ENCODE measurements at places on chromosomes 6 and 20. TPM values are rescaled to one million over a fixed set of nuclear protein-coding genes. Genes with fewer than 3 reads are reported as not detected.

Gene GPLD1
- 0.67 TPM for total RNA-seq

DNA sequence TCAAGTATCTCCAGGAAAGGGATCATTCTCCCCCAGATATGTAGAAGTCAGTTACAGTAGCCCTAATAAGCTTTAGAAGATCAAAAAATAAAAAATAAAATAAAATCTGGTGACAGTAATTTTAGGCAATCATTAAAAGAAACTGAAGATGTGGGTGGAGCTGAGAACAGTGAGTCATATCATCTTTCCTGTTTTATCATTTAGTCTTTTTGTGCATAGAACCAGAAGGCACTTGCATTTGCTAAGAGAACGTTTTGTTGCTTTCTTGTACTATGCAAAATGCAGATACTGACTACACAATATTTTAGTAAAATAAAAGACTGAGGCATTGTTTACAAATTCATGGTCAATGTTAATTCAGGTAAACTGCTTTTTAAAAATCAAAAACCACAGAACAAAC lies 497.4 kb upstream of the EPHA7 start:
- no peaks in the 10 kb centered on the region for H3K27me3 ChIP-seq
- no peak for DNase-seq
- H3K4me1 ChIP-seq, result no peaks in the 10 kb centered on the region
- H3K27ac ChIP-seq, result no peak overlapping the region
- no peaks in the 10 kb centered on the region for H3K36me3 ChIP-seq
- no peak overlapping the region for H3K4me3 ChIP-seq

DNA sequence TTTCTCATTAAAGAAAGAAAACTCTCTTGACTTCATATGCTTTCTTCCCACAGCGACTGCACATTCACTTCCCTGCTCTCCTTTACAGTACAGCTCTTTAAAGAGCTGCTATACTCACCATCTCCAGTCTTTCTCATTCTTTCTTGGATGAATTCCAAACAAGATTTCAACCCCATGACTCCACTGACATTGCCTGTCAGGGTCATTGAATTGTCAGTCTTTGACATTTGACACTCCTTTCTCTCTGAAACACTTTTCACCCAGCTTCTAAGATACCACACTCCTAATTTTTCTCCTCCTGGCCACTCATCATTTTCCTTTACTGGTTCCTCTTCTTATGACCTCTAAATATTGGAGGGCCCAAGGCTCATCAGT lies 811 bp upstream of the ARMH2 start:
- H3K36me3 ChIP-seq, result peaks cover 16% of the 10 kb centered on the region
- peak overlapping the region; percentile 37 for H3K27ac ChIP-seq

DNA sequence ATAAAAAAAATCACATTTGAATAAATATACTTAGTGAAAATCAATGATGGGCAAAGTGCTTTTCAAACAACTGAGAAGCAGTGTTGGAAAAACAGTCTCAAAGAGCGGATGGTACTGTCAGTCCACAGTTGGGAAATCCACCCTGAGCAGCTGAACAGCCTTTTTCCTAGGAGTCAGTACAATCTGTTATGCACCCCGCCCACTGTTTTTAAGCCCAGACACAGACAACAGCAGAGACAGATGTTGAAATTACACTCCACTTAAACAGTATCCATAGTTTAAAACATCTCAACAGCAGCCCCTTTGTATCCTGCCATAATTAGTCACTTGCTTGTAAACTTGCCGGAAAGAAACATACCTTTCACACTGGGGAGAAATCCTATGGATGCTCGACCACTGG lies 372 bp downstream of the KIAA0408 start:
- H3K27ac ChIP-seq, result no peak overlapping the region
- H3K4me1 ChIP-seq, result no peaks in the 10 kb centered on the region
- no peaks in the 10 kb centered on the region for H3K36me3 ChIP-seq

- no peak for DNase-seq
- H3K4me1 ChIP-seq, result no peaks in the 10 kb centered on the region
- no peak overlapping the region for H3K4me3 ChIP-seq
Measured at GRCh38 chr6:139066080-139066479, 37.5 kb downstream of the ABRACL start.

DNA sequence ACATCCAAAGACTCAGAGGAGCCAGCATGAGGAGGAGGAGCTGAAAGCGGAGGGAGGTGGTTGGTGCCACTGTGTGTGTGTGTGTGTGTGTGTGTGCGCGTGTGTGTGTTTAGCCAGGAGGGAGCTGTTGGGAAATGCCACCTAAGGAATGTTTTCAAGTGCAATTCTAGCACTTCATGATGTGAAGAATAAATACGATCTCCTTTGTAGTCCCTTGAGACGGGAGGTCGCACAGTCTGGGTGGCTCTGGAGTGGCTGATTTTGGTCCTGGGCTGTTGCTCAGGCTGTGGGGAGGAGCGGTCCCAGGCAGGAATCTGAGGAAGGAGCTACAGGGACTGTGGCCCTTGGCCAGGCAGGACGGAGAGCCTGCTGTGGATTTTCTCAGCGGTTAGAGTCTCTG lies 93.7 kb downstream of the PPP1R14C start:
- H3K27ac ChIP-seq, result no peak overlapping the region
- H3K27me3 ChIP-seq, result peaks cover 25% of the 10 kb centered on the region
- peaks cover 30% of the 10 kb centered on the region for H3K4me1 ChIP-seq
- no peaks in the 10 kb centered on the region for H3K36me3 ChIP-seq
- no peak overlapping the region for H3K4me3 ChIP-seq
- DNase-seq, result no peak
